ENCODE measurements at places on chromosomes 2 and 18.

- no peak overlapping the region for H3K27ac ChIP-seq
- peaks cover 6% of the 10 kb centered on the region for H3K27me3 ChIP-seq
- H3K4me3 ChIP-seq: no peak overlapping the region
Measured at GRCh38 chr2:239676716-239677452, 276.1 kb upstream of the HDAC4 start.

GRCh38 chr2:46813680-46814079 lies 101.9 kb downstream of the MCFD2 start:
- H3K4me3 ChIP-seq: no peak overlapping the region
- no peaks in the 10 kb centered on the region for H3K4me1 ChIP-seq
- peaks cover 5% of the 10 kb centered on the region for H3K27me3 ChIP-seq
- DNase-seq: no peak
- H3K36me3 ChIP-seq: no peaks in the 10 kb centered on the region

DNA sequence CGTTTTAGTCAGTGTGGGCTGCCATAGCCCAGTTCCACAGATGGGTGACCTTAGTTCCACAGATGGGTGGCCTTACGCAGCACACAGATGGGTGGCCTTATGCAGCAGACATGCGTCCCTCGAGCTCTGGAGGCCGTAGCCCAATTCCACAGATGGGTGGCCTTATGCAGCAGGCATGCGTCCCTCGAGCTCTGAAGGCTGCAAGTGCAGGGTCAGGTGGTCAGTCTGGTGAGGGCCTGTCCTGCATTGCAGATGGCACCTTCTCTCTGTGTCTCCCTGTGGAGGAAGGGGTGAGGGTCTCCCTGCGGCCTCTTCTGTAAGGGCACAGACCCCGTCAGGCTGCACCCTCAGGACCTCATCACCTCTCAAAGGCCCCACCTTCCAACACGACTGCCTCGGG lies 189.5 kb upstream of the TPO start:
- no peak overlapping the region for H3K27ac ChIP-seq
- peaks cover 2% of the 10 kb centered on the region for H3K27me3 ChIP-seq
- peaks cover 1% of the 10 kb centered on the region for H3K4me1 ChIP-seq
- H3K4me3 ChIP-seq: no peak overlapping the region

GRCh38 chr2:199392363-199392762 lies 65.4 kb downstream of the SATB2 start:
- no peak for DNase-seq
- H3K27ac ChIP-seq: no peak overlapping the region
- H3K27me3 ChIP-seq: no peaks in the 10 kb centered on the region
- no peak overlapping the region for H3K4me3 ChIP-seq

DNA sequence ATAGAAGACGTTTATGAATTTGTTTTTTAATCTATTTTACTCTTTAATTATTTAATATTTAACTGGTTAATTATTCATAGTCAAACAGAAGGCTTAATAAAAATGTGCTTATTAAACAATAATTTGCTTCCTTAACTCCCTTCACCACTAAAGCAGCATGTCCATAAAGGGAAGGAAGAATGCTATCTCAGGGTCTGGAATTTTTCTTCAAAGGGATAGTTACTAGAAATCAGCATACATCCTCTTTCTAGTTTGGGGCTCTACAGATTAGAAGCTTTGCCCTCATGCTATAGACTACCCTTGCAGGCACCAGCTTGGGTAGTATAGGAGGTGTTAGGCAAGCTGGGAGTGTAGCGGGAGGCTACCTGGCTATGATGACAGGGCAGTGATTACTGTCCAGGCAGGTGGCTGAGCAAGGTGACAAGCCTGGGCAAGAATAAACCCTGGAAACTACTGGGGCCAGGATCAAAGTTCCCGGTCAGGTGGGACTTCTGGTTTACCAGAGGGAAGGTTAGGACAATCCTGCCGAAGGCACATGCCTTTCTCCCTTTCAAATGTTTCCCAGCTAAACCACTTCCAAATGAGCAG lies 276.0 kb upstream of the REV1 start:
- H3K27ac ChIP-seq: no peak overlapping the region
- H3K27me3 ChIP-seq: no peaks in the 10 kb centered on the region
- no peak for DNase-seq
- H3K4me3 ChIP-seq: no peak overlapping the region

- H3K4me1 ChIP-seq: no peaks in the 10 kb centered on the region
- no peak overlapping the region for H3K27ac ChIP-seq
- no peak for DNase-seq
- no peaks in the 10 kb centered on the region for H3K27me3 ChIP-seq
- peaks cover 47% of the 10 kb centered on the region for H3K36me3 ChIP-seq
Measured at GRCh38 chr2:117953231-117953630, 60.6 kb downstream of the CCDC93 start.

GRCh38 chr2:88061295-88061694 lies 5.7 kb upstream of the KRCC1 start:
- no peak overlapping the region for H3K4me3 ChIP-seq
- H3K36me3 ChIP-seq: no peaks in the 10 kb centered on the region
- DNase-seq: no peak
- H3K4me1 ChIP-seq: peaks cover 33% of the 10 kb centered on the region
- H3K27me3 ChIP-seq: no peaks in the 10 kb centered on the region

DNA sequence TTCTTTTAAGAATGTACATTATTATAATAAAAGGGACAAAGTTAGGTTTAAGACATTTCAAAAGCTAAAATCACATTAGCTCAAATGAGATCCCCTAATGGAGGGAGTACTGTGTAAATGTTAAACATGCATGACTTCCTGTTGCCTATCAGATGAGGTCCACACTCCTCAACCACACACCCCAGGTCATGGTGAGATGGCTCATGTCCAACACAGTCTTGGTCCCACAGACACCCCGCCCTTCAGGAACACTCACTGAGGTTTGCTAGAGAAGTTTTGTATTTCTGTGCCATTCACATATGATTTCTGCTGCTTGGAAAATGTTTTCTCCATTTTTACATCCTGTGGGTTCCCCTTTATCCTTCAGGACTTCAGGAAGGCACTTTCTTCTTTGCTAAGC lies 491.0 kb downstream of the SOX11 start:
- H3K36me3 ChIP-seq: no peaks in the 10 kb centered on the region
- H3K4me3 ChIP-seq: no peak overlapping the region
- no peaks in the 10 kb centered on the region for H3K4me1 ChIP-seq
- DNase-seq: no peak

GRCh38 chr2:212441141-212441540 lies 97.5 kb downstream of the ERBB4 start:
- H3K4me3 ChIP-seq: no peak overlapping the region
- H3K36me3 ChIP-seq: no peaks in the 10 kb centered on the region
- H3K27ac ChIP-seq: no peak overlapping the region
- H3K27me3 ChIP-seq: no peaks in the 10 kb centered on the region
- H3K4me1 ChIP-seq: no peaks in the 10 kb centered on the region
- DNase-seq: no peak

DNA sequence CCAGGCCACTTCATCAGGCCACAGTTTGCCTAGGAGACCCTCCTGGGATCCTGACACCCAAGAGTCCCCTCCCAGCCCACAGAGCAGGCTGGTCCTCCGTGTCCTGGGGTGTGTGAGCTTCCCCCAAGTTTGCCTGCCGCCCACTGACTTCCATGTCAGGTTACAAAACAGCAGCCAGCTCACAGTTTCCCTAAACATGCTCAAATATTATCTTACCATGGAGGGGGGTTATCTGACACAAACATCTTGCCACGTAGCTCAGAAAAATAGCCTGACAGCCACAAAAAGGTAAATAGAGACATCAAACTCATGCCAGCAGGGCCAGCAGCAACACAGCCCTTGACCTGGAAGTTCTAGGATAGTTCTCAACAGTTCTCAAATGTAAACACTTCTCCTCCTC lies 346.5 kb downstream of the TNS1 start:
- H3K27ac ChIP-seq: no peak overlapping the region
- H3K36me3 ChIP-seq: no peaks in the 10 kb centered on the region
- no peak for DNase-seq
- no peak overlapping the region for H3K4me3 ChIP-seq

DNA sequence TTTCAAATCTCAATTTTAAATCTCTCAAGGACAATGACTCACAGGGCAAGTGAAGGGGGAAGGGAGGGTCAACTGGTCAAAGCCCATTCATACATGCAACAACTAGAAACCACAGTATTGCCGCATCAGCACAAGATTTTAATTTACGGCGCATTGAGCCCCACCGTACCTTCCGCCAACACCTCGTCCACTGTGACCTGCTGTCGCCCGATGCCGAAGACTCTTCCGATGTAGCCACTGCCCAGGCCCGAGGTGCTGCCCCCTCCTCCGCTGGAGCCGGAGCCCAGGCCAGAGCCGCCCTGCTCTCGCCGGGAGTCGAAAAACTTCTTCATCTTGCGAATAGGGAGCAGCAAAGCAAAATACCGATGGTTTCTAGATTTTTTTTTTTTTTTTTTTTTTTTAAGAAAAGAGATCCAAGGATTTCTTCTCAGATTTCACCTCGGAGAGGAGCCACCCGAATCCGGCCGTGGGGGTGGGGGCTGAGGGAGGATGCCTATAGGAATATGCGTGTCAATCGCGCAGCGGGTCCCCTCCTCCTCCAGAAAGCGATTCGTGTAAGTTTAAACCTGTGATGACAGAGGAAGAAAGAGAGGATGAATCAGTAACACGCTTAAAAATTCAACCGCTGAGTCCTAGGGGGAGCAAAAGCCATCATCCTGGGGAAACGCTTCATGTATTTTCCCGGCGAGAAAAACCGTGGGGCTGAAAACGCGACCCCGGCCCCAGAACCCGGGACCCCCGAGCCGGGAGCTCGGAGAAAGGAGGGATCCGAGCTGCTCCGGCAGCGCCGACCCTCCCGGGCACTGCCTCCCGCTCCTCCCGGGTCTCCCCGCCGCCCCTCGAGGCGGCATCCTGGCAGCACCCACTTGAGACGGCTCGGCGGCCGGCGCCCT lies 584 bp downstream of the AAK1 start:
- peaks cover 24% of the 10 kb centered on the region for H3K36me3 ChIP-seq
- peak overlapping the region; percentile 89 for H3K4me3 ChIP-seq
- peak overlapping the region; percentile 93 for H3K27ac ChIP-seq
- H3K4me1 ChIP-seq: peaks cover 66% of the 10 kb centered on the region
- no peaks in the 10 kb centered on the region for H3K27me3 ChIP-seq

- H3K27ac ChIP-seq: no peak overlapping the region
- no peaks in the 10 kb centered on the region for H3K4me1 ChIP-seq
- no peak overlapping the region for H3K4me3 ChIP-seq
- peaks cover 5% of the 10 kb centered on the region for H3K27me3 ChIP-seq
Measured at GRCh38 chr2:198252472-198252871, 448.1 kb downstream of the PLCL1 start.

DNA sequence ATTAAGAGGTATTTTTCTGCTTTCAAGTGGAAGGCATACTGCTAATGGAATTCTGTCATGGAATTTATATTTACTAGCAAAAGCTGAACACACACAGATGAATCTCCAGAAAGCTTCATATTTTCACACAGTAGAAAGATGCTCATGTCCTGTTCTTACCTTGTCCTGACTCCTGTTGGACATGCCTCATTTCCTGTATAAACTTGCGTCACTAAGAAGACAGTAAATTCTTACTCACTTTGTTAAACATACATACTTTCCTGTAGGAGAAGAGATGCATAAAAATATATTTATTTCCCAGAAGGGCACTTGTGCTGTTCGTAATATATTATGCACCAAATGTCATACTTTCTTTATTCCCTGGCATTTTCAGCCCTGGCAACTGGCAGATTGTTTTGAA lies 238.3 kb upstream of the RASGRP3 start:
- H3K4me3 ChIP-seq: no peak overlapping the region
- no peak for DNase-seq
- H3K27ac ChIP-seq: no peak overlapping the region

DNA sequence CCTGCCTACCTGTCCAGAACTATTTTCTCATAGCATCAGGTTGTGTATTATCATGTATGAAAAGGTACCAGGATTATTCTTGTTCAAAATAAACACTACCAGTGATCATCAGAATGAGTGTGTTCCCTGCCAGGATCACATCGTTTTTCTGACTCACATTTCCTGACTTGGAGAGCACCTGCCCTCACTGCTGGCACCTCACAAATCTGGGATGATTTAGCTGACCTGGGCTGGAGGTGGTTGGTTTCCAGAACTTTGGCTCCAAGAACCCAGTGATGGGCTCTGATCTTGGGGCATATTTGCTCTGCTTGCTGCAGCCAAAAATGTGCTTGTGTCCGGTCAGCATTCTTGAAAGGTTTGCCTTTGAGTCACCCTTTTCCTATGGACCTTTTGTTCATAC lies 836.3 kb upstream of the ACVR2A start:
- H3K27ac ChIP-seq: no peak overlapping the region
- H3K4me1 ChIP-seq: no peaks in the 10 kb centered on the region
- no peaks in the 10 kb centered on the region for H3K27me3 ChIP-seq
- DNase-seq: no peak
- H3K36me3 ChIP-seq: no peaks in the 10 kb centered on the region

- no peaks in the 10 kb centered on the region for H3K27me3 ChIP-seq
- no peaks in the 10 kb centered on the region for H3K4me1 ChIP-seq
- H3K36me3 ChIP-seq: peaks cover 10% of the 10 kb centered on the region
- no peak overlapping the region for H3K4me3 ChIP-seq
- no peak for DNase-seq
Measured at GRCh38 chr2:7023542-7023941, 106.3 kb downstream of the RNF144A start.

GRCh38 chr2:127581050-127581345 lies 45.5 kb downstream of the MYO7B start:
- no peaks in the 10 kb centered on the region for H3K36me3 ChIP-seq
- H3K4me1 ChIP-seq: peaks cover 6% of the 10 kb centered on the region
- H3K27ac ChIP-seq: no peak overlapping the region
- H3K4me3 ChIP-seq: no peak overlapping the region

GRCh38 chr2:12555012-12555645 lies 161.6 kb upstream of the TRIB2 start:
- no peaks in the 10 kb centered on the region for H3K36me3 ChIP-seq
- peak overlapping the region; percentile 12 for H3K4me3 ChIP-seq
- H3K27me3 ChIP-seq: no peaks in the 10 kb centered on the region
- peaks cover 44% of the 10 kb centered on the region for H3K4me1 ChIP-seq

GRCh38 chr18:58270396-58270795 lies 226.4 kb downstream of the NEDD4L start:
- H3K4me1 ChIP-seq: peaks cover 12% of the 10 kb centered on the region
- H3K27me3 ChIP-seq: no peaks in the 10 kb centered on the region
- DNase-seq: no peak
- H3K27ac ChIP-seq: no peak overlapping the region
- no peak overlapping the region for H3K4me3 ChIP-seq

- peak overlapping the region; percentile 51 for H3K27ac ChIP-seq
- H3K4me1 ChIP-seq: peaks cover 7% of the 10 kb centered on the region
- no peaks in the 10 kb centered on the region for H3K27me3 ChIP-seq
- no peak for DNase-seq
- no peaks in the 10 kb centered on the region for H3K36me3 ChIP-seq
- H3K4me3 ChIP-seq: no peak overlapping the region
Measured at GRCh38 chr2:191530618-191531017, 147.3 kb upstream of the NABP1 start.

- peaks cover 2% of the 10 kb centered on the region for H3K36me3 ChIP-seq
- H3K27me3 ChIP-seq: no peaks in the 10 kb centered on the region
- H3K27ac ChIP-seq: no peak overlapping the region
- no peak overlapping the region for H3K4me3 ChIP-seq
- no peak for DNase-seq
- H3K4me1 ChIP-seq: no peaks in the 10 kb centered on the region
Measured at GRCh38 chr2:16565481-16565880, 100.2 kb downstream of the CYRIA start.
